GM23338 (cell line): ENCODE measurements at places on chromosomes 2 and 18. TPM values are rescaled to one million over a fixed set of nuclear protein-coding genes. Genes with fewer than 3 reads are reported as not detected.

DNA sequence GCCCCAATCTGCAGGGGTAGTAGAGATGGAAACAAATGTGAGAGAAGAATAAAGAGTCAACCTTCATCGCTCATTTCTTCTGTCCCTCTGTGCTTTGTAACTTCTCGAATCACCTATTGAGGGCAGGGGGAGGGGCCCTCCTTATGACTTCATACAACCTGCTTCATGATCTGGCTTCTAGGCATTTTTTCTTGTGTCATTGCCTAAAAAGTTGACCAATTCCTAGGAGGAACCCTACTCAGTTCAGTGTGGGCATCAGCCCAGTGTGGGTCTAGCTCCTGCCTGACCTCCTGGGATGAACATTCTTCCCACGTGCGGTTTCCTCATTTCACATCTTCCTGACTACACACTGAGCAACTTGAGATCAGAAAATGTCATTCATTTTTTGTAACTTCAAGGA lies 46.3 kb upstream of the CREB1 start:
- DNase-seq: no peak
- no peaks in the 10 kb centered on the region for H3K36me3 ChIP-seq
- no peaks in the 10 kb centered on the region for H3K27me3 ChIP-seq
- H3K4me1 ChIP-seq: peaks cover 13% of the 10 kb centered on the region; the same call in 1 of the 2 replicates
- no peak overlapping the region for H3K4me3 ChIP-seq

DNA sequence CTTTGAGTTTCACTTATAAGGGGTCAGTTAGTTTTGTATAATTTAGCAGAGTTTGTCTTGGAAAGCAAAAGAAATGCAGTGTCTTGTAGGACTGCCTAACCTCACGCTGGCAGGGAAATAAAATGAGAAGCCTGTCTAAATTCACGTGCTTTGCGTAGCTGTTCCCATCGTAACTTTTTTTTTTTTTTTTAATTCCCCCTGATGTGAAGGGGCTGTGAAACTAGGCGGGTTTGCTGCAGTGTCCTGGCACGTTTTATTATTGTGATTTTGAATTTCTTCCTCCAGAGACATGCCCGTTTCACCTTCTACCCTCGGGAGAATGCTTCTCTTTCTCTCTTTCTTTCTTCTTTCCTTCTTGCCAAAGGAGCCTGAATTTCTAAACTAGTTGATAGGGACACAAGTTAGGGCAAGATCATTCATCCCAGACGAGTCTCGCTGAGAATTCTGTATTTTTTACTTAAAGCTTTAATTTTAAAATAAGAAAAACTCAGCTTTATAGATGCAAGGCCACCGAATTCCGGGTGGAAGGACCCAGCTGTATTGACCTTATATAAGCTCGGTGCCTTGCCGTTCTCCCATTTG lies 2.3 kb downstream of the MEIS1 start:
- H3K4me3 ChIP-seq: peak overlapping the region; percentile 31; the same call in 1 of the 2 replicates
- no peaks in the 10 kb centered on the region for H3K36me3 ChIP-seq
- no peak overlapping the region for H3K27ac ChIP-seq
- peaks cover 98% of the 10 kb centered on the region for H3K27me3 ChIP-seq

DNA sequence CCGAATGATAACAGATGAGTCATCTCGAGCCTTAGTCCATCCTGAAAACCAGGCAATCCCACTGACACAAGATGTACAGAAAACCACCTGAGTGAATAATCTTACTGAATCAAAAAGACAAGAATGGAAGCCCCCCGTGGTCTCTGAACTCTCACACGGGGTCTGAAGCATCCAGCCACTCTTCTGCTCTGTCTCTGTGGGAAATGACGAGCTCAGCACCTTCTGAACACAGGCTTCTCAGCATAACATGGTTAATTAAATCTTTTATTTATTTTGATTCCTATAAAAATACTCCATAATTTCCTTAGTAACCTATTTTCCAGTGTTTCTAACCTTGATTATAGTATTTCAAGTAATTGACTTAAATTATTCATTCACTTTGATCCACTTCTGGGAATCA lies 203.7 kb downstream of the TMEM163 start:
- no peak overlapping the region for H3K27ac ChIP-seq
- H3K4me3 ChIP-seq: no peak overlapping the region
- no peaks in the 10 kb centered on the region for H3K36me3 ChIP-seq
- no peaks in the 10 kb centered on the region for H3K4me1 ChIP-seq
- no peak for DNase-seq

- H3K36me3 ChIP-seq: no peaks in the 10 kb centered on the region
- H3K4me1 ChIP-seq: no peaks in the 10 kb centered on the region
Measured at GRCh38 chr2:8049851-8050571, 631.8 kb upstream of the ID2 start.

FAM237A gene
- total RNA-seq: not detected in 2 replicates

DNA sequence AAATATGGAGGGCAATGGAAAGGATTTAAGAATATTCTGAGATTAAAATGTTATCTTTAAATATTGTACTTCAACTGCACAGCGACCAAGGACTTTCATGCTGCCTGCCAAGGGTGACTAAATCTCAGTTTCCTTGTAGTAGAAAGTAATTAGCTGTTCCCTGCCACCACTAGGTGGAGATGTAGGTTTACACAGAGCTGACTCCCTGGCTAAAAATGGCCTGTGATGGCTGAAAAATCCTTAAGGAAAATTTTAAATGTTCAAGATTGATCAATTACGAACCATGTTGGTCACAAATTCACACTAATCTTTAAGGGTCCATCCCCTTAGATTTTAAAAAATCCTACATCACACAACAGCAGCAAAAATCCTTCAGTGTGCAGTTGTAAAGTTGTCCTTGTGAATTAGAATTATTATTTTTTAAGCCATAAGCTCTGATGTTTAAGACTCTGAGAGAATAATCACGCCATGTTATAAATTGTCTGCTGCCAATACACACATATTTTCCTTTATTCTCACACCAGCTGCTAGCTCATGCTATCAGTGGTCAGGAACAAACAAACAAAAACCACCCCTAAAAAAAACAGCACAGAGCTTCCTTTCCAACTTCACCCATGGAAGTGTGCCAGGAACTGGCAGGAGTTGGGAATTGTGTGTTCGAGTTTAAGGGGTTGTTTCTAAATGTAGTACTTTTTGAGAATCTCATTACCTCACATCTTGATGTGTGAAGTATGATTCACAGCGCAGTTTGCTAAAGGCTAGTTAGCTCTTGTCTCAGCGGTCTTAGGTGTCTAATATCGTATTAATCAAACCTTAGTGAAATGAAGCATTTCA lies 399.8 kb downstream of the TMEM182 start:
- H3K4me1 ChIP-seq: peaks cover 7% of the 10 kb centered on the region
- DNase-seq: peak; percentile 84
- H3K36me3 ChIP-seq: no peaks in the 10 kb centered on the region
- no peak overlapping the region for H3K27ac ChIP-seq
- no peaks in the 10 kb centered on the region for H3K27me3 ChIP-seq
- no peak overlapping the region for H3K4me3 ChIP-seq

GRCh38 chr18:68569936-68570335 lies 145.0 kb downstream of the TMX3 start:
- no peaks in the 10 kb centered on the region for H3K27me3 ChIP-seq
- peaks cover 1% of the 10 kb centered on the region for H3K4me1 ChIP-seq
- no peak for DNase-seq
- H3K27ac ChIP-seq: no peak overlapping the region

DNA sequence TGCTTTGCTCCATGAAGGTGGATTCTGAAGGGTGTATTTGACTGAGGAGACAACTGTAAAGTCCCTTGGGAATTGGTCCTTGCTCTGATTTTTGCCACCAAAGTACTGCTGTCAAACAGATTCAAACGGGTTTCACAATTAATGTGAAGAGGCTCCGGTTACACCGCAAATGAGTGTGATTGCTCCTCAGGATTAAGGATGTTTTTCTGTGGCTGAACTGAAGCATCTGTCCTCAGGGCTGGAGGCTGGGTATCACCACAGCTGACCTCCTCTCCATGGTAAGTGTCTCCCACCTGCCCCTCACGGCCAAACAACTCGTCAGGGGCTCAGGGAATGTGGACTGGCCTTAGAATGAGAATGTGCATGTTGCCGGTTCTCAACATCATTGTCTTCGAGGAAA lies 130.4 kb upstream of the NDUFV2 start:
- H3K4me3 ChIP-seq: no peak overlapping the region
- H3K4me1 ChIP-seq: peaks cover 15% of the 10 kb centered on the region
- H3K27me3 ChIP-seq: no peaks in the 10 kb centered on the region
- H3K36me3 ChIP-seq: no peaks in the 10 kb centered on the region
- H3K27ac ChIP-seq: no peak overlapping the region

- H3K27me3 ChIP-seq: no peaks in the 10 kb centered on the region
- no peak overlapping the region for H3K4me3 ChIP-seq
- 0 out of 2 replicates have a peak, but pooled peaks cover 4% of the 10 kb centered on the region for H3K36me3 ChIP-seq
- H3K27ac ChIP-seq: no peak overlapping the region
Measured at GRCh38 chr18:25454730-25455129, 102.8 kb upstream of the ZNF521 start.

DNA sequence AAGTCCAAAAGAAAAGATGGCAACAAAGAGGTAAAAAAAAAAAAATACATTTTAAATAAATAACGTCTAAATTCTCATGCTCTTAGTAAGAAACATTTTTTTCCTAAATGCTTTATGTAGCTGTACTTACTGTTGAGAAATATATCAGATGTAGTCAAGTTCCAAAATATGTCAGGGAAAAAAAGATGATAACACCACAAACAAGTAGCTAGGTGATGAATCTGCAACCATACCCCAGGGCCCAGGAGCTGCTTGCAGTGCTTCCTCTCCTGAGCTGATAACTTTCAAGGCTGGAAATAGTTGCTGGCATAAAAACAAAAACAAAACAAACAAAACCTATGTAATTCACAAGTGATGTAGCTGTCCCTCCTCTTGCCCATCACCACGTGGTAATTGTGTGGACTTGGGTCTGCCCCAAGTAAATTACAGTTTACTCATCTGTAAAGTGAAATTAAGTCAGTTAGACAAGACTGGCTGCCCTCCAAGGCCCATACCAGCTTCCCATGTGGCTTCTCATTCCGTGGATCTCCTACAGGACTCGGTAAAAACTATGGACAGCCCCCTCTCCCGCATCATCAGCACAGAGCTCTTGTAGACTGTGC lies 82.6 kb downstream of the SP100 start:
- H3K4me1 ChIP-seq: no peaks in the 10 kb centered on the region
- no peaks in the 10 kb centered on the region for H3K27me3 ChIP-seq
- H3K4me3 ChIP-seq: no peak overlapping the region
- H3K27ac ChIP-seq: no peak overlapping the region
- no peaks in the 10 kb centered on the region for H3K36me3 ChIP-seq
- DNase-seq: no peak

GRCh38 chr2:172937884-172938712 lies 137.5 kb upstream of the MAP3K20 start:
- no peaks in the 10 kb centered on the region for H3K4me1 ChIP-seq
- H3K27ac ChIP-seq: no peak overlapping the region
- H3K36me3 ChIP-seq: no peaks in the 10 kb centered on the region
- H3K27me3 ChIP-seq: no peaks in the 10 kb centered on the region
- DNase-seq: no peak
- no peak overlapping the region for H3K4me3 ChIP-seq

REG1A gene
- not detected in 2 replicates for total RNA-seq

CENPO gene
- total RNA-seq: 44.7 and 44.8 TPM in 2 replicates

DNA sequence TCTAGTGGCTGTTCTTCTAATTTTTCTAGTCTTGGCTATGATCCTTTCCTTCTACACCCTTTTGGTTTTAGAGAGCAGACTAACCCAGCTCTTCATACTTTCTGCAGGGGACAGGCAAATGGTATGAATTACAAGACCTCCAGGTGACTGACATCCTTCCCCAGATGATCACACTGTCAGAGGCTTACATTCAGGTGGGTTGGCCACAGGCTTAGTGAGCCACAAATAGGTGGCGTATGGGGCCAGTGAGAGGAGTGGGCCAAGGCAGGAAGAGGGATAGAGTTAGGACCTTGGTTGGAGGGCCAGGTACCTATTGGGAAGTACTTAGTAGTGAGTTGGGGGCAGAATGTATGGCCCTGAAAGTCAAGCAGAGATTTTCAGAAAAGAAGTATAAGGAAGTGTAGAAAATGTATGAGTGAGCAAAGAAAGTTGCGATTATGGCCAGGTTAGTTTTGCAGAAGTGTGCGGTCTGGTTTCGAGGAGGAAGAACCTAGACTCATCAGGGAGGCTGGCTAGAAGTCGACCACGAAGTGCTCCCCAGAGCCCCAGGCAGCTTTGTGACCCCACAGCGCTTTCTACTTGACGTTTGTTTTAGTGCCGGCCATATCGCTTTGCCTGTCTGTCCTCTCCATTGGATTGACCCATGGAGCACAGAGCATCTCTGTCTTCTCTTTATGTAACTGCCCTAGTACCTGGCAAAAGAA lies 20.0 kb downstream of the SFTPB start:
- no peak for DNase-seq
- H3K4me3 ChIP-seq: no peak overlapping the region
- H3K27me3 ChIP-seq: no peaks in the 10 kb centered on the region
- no peak overlapping the region for H3K27ac ChIP-seq
- H3K36me3 ChIP-seq: peaks cover 65% of the 10 kb centered on the region
- no peaks in the 10 kb centered on the region for H3K4me1 ChIP-seq

DNA sequence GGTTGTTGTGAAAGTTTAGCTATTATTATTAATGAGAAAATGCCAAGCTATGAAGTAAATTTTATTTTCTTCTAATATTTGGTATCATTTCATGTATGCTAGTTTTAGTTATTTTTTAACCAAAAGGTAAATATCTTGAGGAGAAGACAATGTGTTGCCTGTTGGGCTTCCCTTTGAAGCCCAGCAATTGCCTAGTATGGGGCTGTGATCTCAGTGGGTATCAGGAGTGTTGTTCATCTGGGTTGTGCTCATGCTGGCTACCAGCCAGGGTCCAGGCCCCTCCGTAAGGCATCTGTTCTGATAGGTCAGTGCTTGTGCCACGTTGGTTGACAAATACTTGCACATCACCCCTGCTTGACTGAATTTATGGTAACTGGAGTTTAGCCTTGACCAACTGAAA lies 38.0 kb upstream of the DARS1 start:
- no peak overlapping the region for H3K4me3 ChIP-seq
- peaks cover 9% of the 10 kb centered on the region for H3K4me1 ChIP-seq
- H3K27me3 ChIP-seq: peaks cover 7% of the 10 kb centered on the region; the same call in 1 of the 2 replicates
- DNase-seq: no peak
- H3K27ac ChIP-seq: no peak overlapping the region

GRCh38 chr2:123518367-123518766 lies 506.7 kb upstream of the CNTNAP5 start:
- no peaks in the 10 kb centered on the region for H3K27me3 ChIP-seq
- no peak overlapping the region for H3K4me3 ChIP-seq
- peaks cover 4% of the 10 kb centered on the region; the same call in 1 of the 2 replicates for H3K36me3 ChIP-seq
- H3K4me1 ChIP-seq: peaks cover 15% of the 10 kb centered on the region

- no peak overlapping the region for H3K27ac ChIP-seq
- H3K27me3 ChIP-seq: no peaks in the 10 kb centered on the region
- no peak overlapping the region for H3K4me3 ChIP-seq
- H3K4me1 ChIP-seq: no peaks in the 10 kb centered on the region
Measured at GRCh38 chr2:176479961-176480360, 210.7 kb downstream of the MTX2 start.

DNA sequence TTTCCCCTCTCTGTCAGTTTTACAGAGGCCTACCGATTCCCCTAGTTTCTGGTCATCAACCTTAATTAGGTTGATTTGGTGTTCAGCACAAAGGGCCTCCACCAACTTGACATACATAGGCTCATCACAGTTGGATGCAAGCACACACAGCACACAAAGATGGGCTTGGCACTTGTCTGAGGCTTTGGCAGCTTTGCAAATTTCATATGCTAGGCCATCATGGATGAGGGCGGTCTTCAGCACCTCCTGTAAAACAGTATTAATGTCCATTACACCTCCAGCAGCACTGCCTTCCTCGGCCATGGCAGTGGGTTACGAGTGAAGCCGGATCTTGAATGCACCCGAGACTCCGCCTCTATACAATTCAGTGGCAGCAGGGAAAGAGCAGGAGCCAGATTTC lies 56.9 kb downstream of the REL start:
- DNase-seq: no peak
- H3K4me1 ChIP-seq: no peaks in the 10 kb centered on the region
- H3K36me3 ChIP-seq: no peaks in the 10 kb centered on the region
